ENCODE measurements at places on chromosomes 5 and 9.

DNA sequence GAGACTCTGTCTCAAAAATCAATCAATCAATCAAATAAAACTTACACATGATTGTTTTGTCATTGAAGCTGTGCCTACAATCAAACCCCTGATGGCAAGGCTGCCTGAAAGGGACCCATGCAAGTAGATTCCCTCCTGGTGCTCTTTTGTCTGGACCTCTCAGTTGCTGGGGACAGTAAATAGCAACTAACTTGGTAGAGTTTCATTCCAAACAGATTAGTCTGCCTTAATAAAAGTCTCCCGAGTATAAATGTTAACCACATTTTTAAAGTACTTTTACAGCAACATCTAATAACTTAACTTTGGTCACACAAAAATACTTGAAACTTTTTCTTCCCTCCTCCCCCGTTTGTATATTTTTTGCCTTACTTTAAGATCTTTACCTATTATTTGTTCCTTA is 105.5 kb downstream of the FEM1C start:
- no peak for DNase-seq

GRCh38 chr5:81696418-81697397 is 54.2 kb downstream of the SSBP2 start:
- DNase-seq, result no peak

- no peak for DNase-seq
Measured at GRCh38 chr9:123727332-123727731, 202.6 kb downstream of the DENND1A start.

DNA sequence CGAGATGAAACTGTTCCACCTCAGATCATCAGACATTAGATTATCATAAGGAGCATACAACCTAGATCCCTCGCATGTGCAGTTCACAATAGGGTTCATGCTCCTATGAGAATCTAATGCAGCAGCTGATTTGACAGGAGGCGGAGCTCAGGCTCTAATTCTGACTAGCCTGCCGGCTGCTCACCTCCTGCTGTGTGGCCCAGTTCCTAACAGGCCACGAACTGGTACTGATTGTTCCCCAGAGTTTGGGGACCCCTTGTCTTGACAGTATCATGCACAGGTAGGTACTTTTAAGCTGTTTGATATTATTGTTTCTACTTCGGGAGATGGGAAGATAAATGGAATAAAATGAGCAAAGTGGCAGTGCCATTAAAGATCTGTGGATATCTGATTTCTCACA is 66.9 kb downstream of the ZCCHC7 start:
- no peak for DNase-seq
